ENCODE measurements at places on chromosomes 6 and 20.

DNA sequence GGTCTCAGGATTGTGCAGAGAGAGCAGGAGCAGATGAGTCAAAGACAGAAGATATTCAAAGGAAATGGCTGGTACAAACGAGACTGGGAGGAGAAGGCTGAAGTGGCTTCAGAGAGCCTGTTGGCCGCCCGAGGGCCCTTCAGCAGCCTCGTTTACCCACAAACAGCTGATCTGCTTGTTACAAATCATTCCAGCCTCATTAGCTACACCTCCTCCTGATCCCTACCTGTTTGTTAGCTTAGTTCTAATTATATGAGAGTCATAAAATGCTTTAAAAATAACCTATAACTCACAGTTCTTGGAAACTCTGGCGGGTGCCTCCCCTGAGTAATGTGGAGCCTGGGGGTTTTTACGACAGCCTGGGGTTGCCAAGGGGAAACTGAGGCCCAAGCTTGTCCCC is 12.6 kb downstream of the GLP1R start:
- no peak for DNase-seq

- DNase-seq = no peak
Observed at GRCh38 chr20:25205277-25206062, 10.0 kb downstream of the ENTPD6 start.

DNA sequence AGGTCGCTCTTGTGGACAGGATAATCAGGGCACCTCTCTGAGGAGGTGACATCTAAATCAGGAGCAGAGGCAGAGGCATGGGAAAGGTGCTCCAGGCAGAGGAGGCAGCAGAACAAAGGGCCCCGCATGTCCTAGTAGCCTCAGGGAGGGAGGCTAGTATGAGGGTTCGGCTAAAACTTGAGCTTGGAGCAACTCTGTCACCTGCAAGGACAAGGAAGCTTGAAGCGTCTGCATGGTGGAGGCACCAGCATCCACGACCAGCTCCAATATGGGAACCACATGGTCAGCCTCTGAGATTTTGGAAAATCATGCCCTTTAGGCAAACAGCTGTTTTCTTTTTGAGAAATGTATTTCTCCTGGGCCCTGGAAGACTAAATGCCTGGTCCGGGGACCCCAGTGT is 13.0 kb upstream of the MPC1 start:
- DNase-seq = no peak

- DNase-seq = no peak
Observed at GRCh38 chr6:153145591-153145990, 14.5 kb upstream of the RGS17 start.

DNA sequence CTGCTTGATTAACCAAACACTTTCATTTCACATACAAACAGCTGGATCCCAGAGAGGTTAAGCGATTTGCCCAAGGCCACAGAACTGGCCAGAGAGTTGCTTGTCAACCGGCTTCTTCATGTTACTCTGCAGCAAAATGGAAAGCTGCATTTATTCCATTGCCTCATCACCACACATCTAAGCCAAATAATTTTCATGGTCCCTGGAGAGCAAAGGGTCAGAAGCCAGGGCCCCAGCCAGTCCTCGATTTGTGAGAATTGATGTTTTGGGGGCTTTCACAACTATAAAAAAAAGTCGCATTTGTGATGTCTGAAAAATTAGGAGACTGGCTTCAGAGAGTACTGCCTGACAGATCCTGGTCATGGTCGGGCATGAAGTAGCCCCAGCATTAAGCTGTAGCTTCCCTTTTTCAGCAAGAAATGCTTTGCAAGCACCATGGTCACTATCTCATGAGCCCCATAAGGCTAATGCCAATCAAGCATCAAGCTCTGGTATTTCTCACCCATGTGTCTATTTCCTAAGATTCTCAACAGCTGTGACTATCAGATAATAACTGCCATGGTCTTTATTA is 95.8 kb downstream of the BANF2 start:
- no peak for DNase-seq

- no peak for DNase-seq
Observed at GRCh38 chr6:36426622-36427021, 16.0 kb downstream of the PXT1 start.

DNA sequence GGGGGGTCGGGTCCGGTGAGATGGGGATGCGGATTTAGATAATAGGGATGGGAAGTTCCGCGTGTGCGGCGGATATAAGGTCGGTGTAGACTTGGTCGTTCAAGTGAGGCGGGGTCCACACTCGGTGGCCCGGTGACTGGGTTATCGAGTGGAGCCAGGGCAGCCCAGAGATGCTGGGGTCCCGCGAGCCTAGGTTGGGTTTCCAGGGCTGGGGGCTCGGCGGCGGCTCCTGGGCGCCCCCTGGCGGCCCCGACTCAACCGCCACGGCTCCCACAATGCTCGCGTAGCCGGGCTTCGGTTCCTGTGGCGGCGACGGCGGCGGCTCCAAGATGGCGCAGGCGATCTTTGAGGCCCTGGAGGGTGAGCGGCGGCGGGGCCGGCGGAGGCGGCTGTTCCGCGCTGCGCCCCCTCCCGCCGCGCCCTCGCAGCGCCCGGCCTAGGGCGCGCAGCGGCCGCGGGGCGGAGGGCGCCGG is at the start of gene ZNF341:
Gene ZNF341, plus strand, starts transcription at position 304 of the 473 bp plus-strand sequence. Its CDS starts 26 bp downstream, at position 330.
- peak; percentile 89 for DNase-seq

DNA sequence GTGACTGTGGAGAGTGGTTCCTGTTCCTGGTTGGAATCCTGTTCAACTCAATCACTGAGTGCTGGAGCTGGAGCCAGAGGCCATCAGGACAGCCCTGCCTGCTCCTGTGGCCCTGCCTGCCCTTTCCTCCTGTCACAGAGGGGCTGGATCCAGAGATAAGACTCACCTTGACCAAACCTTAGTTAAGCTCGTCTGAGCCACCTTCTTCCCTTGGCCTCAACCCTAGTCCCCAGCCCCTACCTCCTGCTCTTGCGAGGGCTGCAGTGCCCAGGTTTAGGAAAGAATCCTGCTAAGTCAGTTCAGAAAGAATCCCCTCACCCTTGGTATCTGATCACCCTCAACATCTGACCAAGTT is 47.0 kb upstream of the CST5 start:
- no peak for DNase-seq

- no peak for DNase-seq
Observed at GRCh38 chr20:47727909-47728361, 57.3 kb downstream of the SULF2 start.

- DNase-seq = no peak
Observed at GRCh38 chr6:124099520-124099919, 295.9 kb downstream of the NKAIN2 start.

GRCh38 chr6:152859225-152859624 is 108.6 kb downstream of the VIP start:
- no peak for DNase-seq

GRCh38 chr6:32968867-32969684 is 682 bp downstream of the BRD2 start:
- peak; percentile 60 for DNase-seq

DNA sequence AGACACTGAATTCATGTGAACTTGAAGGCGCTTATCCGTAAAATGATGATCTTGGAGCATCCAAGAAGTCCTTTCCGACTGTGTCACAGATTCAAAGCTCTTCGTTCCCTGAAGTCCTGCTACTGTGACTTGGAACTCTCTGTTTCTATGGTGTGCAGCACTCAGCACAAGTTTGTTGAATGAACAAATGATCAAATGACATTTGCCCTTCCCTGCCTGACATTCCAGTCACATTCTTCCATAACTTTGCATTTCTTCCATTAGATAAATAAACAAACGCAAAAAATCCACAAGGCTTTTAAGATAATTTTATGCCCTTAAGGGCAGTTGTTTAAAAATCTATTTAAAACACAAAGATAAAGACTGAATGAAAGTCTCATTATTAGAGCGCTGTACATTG is 39.9 kb downstream of the SGK1 start:
- no peak for DNase-seq

DNA sequence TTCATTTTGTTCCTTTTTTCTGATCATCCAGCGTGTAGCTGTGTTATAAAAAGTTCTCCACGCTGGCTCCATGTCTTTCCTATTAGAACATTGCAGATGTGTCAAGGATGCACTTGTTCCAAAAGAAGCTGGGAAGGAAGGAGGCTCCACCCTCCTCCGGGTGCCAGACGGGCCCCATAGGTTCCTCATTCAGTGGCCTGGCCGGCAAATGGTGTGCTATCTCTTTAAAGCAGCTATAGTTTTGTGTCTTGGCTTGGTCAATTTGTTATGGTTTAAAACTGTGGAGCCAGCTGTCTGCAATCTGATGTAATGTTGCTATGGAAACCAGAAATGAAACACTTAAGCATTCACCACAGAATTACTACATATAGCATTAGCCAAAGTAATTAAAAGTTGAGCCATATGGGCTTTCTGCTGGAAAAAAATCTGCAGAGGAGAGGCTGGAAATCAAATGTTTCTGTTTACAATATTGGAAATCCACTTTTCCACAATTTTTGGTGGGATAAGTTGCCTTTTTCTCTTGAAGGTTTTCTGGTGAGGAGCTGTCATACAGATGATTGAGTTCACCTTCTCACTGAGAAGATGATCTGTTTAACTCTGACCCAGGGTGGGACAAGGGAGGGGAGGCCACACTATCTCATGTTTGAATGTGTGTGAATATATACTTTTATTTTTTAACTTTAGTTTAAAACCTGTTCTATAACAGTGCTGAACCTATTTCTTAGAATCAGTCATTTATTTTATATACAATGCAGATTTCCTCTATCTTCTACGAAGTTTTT is 167.4 kb downstream of the SASH1 start:
- DNase-seq = no peak

DNA sequence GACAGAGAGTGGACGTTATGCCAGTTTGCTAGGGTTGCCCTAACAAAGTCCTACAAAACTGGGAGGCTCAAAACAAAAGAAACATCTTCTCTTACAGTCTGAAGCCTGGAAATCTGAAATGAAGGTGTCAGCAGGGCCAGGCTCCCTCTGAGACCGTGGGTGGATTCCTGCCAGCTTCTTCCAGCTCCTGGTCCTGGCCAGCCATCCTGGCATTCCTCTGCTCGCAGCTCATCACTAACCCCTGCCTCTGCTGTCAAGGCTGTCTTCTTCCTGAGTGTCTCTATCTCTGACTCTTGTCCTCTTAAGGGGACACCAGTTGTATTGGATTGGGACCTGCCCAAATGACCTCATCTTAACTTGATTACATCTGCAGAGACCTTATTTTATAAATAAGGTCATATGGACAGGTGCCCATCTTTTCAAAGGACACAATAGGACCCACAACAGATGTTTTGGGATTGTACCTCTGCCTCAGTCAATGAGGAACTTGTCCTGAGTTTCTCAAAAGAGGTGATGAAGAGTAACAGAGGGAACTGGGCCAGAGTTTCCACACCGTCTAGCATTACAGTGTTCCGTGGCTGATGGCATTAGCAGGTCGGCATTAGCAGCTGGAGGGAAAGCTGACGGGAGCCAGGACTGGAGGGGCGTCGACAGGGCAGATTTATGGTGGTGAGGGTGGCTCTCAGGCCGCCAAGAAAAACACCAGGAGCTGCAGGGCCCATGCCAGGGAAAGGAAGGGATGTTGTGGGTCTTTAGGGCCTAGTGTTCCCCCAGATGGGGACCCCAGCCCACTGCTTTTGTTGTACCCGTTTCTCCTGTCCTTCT is 157.3 kb downstream of the TBXT start:
- no peak for DNase-seq

DNA sequence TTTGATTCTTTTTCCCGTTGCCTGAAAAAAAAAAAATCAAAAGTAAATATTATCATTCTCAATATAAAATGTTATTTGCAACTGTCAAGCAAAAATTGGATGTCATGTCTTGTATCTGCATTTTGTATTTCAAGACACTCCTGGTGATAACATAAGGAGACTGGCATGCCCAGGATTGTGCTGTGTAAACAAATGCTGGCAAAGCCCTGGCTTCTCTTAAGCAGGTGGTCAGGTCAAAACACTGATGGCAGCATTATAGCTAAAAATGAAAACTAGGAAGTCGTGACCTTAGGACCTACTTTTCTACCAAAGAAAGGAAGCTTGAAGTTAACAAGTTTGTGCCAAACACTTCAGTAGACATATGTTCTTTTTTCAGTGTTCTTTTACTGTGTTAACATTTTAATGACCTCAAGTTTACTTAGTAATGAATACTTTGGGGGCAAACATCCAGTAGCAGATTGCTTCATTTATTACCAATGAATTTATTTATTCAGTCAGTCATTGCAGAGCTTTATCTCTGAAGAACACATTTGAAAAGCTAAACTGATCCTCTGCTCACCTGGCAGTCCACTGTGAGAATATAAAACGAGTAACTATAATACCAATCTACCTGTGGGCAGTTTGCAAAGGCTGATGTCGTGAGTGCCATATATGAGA is 243.1 kb upstream of the FLRT3 start:
- DNase-seq = no peak

DNA sequence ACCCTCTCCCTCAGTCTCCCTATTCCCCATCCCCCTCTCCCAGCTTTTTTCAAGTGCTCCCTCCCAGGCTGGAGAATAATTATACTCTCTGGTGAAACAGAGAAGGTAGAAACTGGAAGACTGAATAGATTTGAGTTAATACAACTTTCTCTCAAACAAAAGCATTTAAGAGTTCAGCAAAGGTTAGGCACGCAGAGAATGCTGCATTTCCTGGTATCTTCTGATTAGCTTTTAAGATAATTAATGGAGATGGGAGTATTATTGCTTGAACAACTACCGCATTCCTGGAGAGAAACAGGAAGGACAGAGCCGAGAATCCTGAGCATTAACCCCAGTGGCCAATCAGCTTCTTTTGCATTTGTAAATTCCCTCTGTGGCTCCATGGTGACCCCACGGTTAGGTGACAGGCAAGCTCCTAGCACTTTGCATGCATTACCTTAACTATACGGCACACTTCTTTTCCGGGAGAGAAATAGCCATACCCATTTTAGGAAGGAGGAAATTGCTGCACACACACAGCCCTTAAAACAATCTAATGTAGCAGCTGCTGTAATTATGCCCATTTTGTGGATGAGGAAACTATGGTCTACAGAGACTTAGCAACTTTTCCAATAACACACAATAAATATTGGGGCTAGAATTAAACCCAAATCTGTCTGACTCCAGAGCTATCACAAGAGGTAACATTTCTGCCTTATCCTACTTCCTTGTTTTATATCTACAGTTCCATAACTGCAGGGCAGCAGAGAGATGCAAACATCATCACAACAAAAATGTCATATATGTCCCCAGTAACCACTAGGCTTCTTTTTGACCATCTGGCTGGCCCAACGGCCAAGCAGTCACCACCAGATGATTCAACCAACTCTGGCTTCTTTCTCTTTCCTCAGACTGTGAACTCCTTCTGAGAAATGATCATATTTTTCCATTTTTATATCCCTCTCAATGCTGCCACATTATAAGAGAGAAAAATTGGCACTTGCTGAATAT is 169.9 kb downstream of the CD24 start:
- no peak for DNase-seq

DNA sequence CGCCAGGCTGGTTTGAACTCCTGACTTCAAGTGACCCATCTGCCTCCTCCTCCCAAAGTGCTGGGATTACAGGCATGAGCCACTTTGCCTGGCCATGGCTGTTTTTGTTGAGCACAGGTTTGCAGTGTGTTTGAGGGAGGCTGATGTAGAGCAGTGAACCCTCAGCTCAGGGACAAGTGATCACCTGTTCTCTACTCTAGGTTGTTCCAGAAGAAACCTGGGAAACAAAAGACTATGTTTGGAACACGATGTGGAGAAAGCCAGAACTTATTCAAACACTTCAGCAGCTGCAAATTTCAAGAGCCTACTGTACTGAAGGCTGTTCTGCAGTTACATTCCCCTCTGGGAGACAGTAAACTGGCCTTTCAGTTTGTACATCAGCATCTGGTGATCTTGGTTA is 4.7 kb downstream of the TULP1 start:
- DNase-seq = no peak

- no peak for DNase-seq
Observed at GRCh38 chr6:159080217-159080976, 35.6 kb upstream of the TAGAP start.

- no peak for DNase-seq
Observed at GRCh38 chr20:41573955-41574354, 44.2 kb downstream of the CHD6 start.

All from activated T-cell treated with anti-CD3 and anti-CD28 coated beads for 48 hours (primary cell).